NCI-H1092 (cell line): ENCODE measurements at places on chromosomes 13 and 19.

DNA sequence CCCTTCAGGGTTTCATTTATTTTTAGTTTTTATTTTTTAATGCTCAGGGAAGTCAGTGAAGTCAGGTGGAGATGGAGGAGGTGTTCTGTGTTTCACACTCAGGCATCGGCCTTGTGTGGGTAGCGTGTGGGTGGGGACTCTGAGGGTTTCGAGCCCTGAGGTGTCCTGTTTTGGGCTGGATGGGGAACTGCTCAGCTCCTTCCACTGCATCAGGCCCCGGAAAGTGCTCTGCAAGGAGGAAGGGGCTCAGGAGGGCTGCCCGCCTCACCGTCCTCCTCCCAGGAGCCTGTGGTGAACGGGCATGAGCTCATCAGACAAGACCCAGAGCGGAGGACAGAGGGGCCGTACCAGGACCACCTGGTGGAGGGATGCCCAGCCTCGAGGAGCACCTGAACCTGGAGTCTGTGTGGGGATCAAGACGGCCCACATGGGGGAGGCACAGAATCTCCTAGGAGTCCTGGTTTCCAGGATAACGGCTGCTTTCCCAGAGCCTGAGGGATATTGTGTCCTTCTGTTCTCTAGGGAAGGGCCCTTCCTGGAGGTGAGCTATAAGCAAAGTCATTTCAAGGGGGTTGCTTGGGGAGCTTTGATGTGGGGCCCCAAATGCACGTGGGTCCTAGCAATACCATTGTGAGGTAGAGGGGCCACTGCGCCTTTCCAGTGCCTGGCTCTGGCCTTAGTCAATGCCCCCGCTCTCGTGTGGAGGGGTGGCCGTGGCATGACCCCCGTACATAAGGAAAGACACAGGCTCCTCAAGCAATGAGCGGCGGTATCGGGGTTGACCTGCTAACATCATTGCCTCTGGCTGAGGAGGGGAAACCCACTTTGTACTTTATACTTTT lies 13.5 kb upstream of the GAS6 start:
- no peak for DNase-seq

GRCh38 chr13:53079691-53080090 lies 51.1 kb downstream of the OLFM4 start:
- no peak for DNase-seq

DNA sequence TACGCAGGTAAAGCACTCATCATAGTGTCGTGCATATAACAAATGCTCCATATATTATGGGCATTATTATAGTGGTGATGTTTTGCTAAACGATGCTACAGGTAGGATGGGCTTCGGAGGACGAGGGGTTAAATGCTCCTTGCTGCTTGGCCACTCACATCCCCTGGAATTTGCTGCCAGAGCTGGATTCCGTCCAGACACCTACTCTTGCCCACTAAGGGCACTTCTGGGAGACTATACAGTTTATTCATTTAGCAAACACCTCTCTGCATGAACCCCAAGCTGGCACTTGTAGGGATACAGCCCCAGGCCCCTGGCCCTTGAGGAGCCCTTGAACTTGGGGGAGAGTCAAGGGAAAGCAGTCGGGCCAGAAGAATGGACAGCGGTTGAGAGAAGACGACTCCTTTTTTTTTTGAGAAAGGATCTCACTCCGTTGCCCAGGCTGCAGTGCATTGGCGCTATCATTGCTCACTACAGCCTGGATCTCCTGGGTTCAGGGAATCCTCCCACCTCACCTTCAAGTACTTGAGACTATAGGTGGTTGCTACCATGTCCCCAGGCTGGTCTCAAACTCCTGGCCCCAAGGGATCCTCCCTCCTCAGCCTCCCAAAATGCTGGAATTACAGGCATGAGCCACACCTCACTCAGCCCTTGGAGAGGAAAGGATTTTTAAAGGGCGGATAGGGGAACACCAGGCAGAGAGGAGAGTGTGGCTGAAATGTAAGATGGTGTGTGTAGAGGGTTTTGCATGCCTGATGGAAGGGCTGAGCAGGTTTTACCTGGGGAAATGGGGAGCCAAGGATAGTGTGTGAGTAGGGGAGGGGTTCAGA lies 1.1 kb upstream of the MRPL34 start:
- no peak for DNase-seq

DNA sequence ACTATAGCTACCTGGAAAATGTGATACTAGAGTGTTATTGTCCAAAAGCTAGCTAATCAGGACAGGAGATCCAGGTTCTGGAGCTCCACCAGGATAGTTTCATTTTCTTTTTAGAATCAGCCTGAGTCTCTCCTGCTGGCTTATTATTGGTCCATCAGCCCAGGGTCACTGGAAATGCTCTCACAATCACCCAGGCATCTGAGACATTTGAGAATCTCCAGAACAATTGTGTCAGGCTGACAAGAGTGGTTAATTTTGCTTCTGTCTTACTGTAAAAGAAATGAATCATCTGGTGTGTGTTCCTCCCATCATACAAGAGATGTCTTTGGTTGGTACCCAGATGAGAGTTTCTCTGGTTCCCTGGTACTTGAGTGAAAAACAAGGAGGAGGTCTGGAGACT lies 43.6 kb upstream of the ZNF681 start:
- DNase-seq = no peak

DNA sequence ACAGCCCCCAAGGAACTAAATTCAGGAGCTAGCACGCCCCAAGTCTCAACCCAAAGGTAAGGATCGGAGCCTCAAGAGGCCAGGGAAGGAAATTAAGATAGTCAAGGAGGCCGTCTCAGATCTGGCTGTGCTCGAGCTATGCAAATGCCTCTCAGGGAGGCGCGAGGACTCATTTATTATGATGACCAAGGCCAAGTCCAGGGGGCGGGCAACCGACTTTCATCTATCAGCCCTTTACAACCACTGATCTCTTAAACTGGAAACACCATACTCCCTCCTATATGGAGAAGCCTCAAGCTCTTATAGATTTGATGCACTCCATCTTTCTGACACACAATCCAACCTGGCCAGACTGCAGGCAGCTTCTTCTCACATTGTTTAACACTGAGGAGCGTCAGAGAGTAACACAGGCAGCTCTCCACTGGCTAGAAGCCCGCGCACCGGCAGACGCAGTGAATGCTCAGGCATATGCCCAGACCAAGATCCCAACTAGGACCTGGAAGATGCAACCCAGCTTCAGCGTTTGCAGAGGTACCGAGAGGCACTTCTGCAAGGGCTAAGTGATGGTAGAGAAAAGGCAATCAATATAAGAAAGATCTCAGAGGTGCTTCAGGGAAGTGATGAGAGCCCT lies 9.6 kb upstream of the SLC15A1 start:
- no peak for DNase-seq

GRCh38 chr13:41007744-41008128 lies 11.4 kb downstream of the ELF1 start:
- DNase-seq = no peak

DNA sequence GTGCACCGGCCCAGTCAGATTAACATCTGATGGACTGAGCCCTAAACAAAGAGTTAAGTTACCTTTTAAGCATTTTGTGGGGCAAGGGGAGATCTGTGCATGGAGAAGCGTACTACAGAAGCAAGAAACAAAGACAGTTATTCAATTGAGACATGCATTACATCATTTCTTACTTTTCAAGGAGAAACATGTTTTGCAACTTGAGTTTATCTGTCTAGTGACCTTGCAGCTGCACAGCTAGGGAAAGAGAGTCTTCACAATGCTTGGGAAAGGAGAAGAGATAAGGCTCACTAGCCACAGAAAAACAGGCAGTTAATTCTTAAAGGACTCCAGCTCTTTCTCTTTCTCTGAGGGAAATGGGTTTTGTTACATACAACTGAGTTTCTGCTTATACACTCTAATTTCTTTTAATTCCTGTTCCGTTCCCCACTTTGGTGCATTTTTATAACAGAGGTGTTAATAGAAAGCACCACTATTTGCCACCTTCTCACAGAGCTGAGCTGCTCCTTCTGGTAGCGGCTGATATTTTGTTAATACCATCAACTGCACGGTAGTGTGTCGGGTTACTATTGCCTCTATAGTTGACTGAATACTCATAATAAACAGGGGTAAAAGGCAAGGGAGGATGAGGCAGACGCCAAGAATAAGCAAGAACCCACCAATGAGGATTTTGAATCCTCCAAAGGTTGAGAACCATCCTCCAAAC lies 55.9 kb downstream of the ZNF431 start:
- no peak for DNase-seq

GRCh38 chr13:85174291-85174690 lies 624.9 kb downstream of the SLITRK6 start:
- no peak for DNase-seq

DNA sequence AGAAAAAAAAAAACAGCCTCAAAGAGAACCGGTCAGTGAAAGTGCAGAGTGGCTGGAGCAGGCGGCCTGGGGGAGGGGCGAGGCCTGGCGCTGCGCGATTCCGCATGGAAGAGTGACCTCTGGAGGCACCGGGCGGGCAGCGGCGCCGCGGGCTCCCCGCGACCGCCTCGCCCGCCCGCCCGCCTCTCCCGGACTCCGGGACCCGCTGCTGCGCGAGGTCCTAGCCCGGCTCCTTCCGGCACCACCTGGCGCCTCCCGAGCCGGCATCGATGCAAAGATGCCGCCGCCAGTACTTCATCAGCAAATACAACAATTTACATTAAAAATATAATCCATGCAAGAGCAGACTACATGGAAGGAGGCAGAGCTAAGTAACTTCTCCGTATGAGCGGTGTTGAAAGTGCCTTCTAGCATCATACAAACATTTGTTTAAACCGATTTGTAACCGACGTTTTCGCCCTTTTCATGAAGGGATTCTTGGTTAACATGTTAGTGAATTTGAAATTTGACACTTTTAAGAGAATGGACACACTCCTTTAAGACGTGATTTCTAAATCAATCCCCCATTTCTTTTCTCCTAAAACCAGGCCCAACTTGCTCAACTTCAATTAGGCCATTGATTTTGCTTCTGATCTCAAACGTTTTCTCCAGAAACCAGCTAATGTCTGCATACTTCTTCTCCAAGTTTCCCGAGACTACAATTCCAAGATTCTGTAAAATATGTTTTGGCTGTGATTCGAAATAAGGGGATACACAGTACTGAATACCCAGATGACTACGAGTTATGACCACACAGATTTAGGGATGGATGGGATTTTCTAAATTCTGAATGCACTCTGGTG lies 2.1 kb downstream of the EFNB2 start:
- DNase-seq = peak; percentile 39

- no peak for DNase-seq
These were observed 294.0 kb downstream of the ITGBL1 start for GRCh38 chr13:101746513-101746912.

DNA sequence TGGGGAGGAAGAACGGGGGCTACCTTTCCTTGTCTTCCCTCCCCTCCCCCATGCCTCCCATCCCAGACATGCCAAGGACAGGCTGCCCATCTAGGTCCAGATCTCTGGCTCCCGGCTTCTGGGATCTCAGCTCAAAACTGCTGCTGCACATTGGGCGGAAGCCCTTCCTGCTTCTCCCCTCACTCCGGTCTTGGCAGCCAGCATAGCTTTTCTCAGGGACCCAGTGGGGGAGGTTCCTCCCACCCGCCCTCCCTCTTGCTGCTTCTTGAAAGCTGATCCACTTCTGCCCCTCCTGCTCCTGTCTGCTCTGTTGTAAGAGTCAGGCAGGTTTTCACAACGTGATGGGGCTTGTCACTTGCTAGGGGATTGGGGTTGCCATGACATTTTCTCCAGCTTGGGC lies 21.7 kb upstream of the RNF17 start:
- DNase-seq = no peak

DNA sequence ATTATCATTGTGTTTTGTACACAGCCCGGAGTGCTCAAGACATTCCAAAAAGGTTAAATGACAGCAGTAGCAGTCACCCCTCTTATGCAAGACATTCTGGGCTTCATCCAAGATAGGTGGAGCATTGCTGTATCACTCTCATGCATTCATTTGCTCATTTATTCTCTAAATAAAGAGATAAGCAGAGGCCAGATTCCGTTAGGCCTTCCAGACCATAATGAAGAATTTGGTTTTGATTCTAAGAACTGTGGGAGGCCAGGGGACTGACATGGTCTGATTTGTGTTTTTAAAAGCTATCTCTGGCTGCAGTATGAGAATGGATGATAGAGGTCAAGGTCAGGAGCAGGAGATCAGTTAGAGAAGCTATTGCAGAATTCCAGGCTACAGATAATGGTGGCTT lies 145.8 kb downstream of the KCNRG start:
- DNase-seq = no peak

DNA sequence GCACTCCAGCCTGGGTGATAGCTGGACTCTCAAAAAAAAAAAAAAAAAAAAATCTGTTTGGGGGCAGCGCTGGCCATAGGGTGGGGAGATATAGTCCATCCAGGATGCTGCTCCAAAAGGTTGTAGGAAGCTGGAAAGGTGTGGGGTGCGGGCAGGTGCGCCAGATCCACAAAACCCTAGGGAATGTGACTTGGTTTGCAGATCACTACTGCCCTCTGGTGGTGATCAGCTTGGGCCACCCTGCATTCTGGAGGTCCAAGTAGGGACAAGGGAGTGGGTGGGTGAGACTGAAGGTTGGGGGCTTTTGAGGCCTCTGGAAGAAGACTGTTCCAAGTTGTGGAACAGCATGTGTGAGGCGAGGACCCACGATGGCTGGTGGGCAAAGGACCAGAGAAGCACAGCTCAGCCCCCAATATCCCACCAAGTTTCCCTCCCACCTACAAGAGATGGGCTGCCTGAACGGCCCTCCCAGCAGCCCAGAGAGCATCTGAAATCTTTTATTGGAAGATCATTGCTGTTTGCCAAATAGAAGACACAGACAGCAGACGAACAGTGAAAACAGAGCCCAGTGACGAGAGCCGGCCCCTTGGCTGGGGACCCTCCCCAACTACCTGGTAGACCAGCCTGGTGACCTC lies 10.4 kb upstream of the TYK2 start:
- peak; percentile 38 for DNase-seq

DNA sequence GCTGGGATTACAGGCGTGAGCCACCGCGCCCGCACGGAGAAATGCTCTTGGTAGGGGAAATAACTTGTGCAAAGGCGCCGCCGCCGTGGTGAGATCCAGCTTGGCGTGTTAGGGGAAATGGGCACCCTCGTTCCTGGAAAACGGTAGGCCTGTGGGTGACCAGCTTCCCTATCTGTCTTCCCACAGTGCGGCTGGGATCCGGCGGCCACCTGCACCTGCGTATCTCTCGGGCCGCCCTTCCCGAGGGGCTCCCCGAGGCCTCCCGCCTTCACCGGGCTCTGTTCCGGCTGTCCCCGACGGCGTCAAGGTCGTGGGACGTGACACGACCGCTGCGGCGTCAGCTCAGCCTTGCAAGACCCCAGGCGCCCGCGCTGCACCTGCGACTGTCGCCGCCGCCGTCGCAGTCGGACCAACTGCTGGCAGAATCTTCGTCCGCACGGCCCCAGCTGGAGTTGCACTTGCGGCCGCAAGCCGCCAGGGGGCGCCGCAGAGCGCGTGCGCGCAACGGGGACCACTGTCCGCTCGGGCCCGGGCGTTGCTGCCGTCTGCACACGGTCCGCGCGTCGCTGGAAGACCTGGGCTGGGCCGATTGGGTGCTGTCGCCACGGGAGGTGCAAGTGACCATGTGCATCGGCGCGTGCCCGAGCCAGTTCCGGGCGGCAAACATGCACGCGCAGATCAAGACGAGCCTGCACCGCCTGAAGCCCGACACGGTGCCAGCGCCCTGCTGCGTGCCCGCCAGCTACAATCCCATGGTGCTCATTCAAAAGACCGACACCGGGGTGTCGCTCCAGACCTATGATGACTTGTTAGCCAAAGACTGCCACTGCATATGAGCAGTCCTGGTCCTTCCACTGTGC lies 2.4 kb downstream of the GDF15 start:
- peak; percentile 70 for DNase-seq
